Fibroblast of skin of scalp (primary cell): ENCODE measurements at places on chromosomes 1 and 21.

- DNase-seq = no peak
These were observed 75.8 kb upstream of the ZRANB2 start for GRCh38 chr1:71156590-71156989.

GRCh38 chr1:203628201-203629015 is 1.8 kb downstream of the ATP2B4 start:
- DNase-seq = peak; percentile 69

DNA sequence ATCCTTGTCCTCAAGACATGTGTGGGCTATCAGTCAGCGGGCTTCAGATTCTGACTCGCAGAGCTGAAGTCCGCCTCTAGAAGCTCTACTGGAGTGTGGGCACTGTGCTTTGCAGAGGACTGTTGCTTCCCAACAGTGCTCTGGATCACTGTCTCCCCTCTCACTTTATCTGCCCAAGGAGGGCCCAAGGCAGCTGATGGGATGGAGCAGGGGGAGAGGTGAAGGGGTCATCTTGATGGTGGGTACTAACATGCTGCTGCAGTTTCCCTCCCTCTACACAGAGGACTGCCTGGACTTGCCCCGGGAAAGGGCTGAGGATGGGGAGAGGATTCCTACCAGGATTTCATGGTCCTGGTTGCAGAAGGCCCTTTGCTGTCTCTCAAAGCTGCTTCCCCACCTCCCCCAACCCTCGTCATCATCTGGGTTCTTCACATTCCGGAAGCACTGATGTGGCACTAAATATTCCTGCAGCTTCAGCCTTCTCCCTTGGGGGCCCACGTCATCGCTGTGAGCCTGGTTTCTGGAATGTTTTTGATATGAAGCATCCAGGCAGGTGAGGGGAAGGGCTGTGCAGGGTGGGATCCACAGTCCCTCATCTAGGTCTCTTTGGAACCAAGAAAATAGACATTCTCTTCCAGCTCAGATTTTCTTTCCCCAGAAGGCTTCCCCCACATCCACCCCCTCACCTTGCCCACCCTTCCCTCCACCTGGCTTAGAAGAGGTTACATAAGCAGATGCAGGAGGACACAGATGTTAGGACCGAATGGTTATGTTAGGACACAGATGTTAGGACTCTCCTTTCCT is 23.2 kb downstream of the NUAK2 start:
- peak; percentile 99 for DNase-seq

GRCh38 chr1:74266001-74266400 is 30.8 kb downstream of the TNNI3K start:
- no peak for DNase-seq

DNA sequence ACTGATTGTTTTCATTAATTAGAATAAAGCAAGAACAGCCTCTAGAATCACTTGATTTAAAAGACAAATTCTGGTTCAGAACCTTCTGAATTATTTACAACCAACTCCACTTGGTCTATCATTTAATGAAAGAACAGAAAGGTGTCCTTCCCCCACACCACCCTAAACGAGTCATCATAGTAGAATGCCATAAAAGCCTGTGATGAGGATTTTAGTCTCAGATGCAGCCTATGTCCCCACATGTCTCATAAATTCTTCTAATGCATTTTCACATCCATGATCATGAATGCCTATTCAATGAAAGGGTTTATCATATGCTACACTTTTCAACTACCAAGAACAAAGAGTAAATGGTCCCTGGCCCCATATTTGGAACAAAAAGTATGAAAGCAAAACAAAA is 508.1 kb downstream of the DPYD start:
- DNase-seq = peak; percentile 33

DNA sequence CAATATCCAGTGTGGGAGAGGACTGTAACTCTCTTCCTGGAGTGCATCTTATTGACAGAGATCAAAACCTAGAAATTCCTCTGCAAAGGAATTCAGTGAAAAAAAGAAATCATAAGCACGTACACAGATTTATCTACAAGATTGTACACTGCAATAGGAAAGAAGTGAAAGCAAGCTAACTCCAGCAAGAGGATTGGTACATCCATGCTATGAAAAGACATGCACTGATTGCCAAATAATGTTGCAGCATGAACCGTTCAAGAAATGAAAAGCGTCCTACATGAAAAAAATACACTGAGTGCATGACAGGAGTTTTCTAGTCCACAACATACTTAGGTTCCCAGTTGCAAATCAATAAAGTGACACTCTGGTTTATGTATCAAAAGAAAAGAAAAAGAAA is 1.9 kb upstream of the MGST3 start:
- DNase-seq = no peak

DNA sequence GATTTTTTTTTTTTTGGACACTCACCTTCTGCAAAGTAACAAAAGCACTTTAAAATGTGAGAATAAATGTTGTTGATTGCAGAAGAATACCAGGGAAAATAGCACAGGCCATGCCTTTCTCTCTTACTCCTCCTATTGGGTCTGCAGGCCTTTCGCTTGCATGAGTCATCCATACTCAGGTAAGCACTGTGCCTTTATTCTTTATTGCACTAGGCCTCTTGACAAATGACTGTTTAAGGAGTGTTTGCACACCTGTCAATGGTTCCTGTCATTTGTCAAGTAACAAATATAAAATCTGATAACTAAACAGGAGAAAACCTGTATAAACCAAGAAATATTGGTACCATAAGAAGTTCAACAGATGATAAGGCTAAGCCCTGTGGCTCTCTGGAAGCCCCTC is 106.5 kb downstream of the RGS7 start:
- no peak for DNase-seq

GRCh38 chr1:53557830-53558738 is 98.9 kb downstream of the DMRTB1 start:
- no peak for DNase-seq

- peak; percentile 85 for DNase-seq
These were observed 84.5 kb downstream of the PLXNA2 start for GRCh38 chr1:208159555-208160258.

GRCh38 chr1:7972285-7972684 is 10.8 kb downstream of the PARK7 start:
- no peak for DNase-seq

GRCh38 chr1:10625076-10625475 is 150.3 kb downstream of the PEX14 start:
- DNase-seq = no peak

DNA sequence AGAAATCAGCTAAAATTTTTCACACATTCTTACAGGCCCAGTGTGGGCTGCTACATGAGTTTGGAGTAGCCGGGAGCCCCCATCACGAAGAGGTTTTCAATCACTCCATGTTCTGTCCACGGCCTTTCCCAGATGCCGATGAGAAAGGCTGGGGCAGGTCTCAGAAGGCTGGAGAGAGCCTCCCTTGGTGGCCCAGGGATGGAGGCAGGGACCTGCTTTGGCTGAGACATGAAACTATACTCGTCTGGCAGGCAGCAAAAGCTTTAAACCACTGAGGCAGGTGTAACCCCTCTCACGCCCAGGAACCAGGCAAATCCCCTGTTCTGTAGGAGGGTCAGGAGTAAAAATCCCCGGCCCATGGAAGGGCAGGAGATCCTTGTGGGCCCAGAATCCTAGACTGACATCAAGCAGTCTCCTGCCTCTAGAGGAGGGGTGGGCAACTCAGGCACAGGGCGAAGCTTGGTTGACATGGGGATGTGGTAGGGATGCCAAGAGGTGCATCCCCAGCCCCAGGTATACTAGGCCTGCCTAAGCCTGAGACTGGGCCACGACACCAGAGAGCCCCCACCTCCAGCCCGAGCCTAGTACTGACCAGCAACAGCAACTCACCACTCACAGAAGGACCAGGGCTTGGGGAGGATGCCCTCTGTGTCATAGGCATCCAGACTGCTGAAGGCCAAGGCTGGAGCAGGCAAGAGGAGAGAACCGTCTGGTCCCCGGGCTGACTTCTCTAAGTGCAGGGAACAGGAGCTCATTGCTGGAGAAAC is 9.1 kb downstream of the MMEL1 start:
- DNase-seq = no peak

- DNase-seq = no peak
These were observed 27.0 kb downstream of the ALPL start for GRCh38 chr1:21536218-21536617.

GRCh38 chr21:32520875-32521735 is 64.2 kb downstream of the TCP10L start:
- DNase-seq = peak; percentile 84

DNA sequence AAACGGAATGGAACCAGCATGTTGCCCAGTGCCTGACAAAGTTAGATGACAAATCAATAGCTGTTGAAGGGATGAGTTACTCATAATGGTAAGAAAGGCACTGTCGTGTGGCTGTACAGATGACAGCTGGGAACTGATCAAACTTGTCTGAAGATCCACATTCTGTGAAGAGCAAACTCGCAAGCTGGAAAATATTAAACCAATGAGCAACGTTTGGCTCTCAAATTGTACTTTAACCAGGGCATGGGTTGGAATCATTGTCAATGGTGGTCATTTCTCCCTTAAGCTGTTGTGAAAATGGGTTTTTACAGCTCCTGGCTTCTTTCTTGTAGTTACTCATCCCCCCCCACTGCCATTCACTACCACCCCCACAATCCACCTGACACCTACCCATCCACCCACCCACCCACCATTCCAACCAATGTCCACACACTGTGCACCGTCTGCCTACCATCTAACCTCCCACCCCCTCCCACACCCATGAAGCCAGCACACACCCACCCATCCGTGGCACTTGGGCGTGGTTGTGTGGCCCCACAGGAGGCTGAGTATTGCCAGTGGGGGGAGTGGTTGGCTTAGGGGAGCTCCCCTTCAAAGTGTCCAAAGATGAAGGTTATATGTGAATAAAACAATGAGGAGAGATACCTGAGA is 46.7 kb downstream of the CLDN14 start:
- no peak for DNase-seq

DNA sequence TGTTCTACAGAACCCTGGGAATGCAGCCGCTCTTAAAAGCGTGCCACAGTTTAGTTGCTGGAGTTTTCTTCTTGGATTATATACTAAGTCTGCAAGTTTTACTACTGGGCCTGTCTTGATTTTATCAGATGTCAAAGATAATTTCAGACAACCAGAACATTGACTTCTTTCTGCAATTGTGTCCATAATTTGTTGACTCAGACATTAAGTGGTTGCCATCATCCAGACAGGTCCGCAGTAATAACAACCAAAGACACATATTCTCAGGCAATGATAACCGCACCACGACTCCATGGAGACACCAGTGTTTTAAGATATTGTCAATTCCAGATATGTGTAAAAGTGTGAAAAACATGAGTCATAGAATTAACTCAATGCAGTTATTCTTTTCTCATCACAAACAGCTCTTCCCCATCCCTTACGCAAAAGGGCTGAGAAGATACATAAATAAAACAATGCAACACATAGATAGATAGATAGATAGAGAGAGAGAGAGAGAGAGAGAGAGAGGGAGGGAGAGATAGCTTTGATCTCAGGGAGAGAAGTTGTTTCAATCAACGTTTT is 90.4 kb upstream of the FMN2 start:
- no peak for DNase-seq

- no peak for DNase-seq
These were observed 595.9 kb downstream of the AJAP1 start for GRCh38 chr1:5250336-5250735.

GRCh38 chr1:99970713-99971255 is 988 bp downstream of the SLC35A3 start:
- peak; percentile 4 for DNase-seq

DNA sequence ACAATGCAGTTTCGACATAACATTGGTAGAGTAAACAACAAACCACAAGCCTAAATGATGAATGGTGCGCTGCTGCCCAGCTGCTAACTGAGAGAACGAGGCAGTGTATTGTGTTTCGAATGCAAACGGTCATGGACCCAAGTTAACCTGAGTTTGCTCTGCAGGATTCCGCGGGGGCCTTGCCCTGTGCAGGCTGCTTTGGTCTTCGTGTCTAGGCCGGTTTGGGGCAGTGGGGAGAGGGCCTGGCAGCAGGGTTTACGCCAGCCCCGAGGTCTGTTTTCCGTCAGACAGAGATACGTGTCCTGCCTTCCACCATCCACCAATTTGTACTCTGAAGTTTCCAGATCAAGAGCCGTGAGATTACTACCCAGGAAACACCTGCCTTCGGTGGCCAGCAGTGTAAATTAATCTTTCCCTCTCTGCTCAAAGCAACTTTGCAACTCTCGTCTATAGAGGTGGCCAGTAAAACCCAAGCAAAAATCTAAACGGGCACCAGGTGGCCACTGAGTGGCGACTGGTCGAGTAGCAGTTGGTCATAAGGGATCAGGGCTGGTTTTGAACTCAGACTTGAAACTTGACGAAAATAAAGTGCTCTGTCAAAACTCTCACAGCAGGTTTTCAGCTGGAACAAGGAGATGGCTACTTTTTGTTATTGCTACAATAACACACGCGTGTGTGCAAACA is 6.3 kb upstream of the PRDM15 start:
- no peak for DNase-seq

- no peak for DNase-seq
These were observed 38.0 kb downstream of the SLC1A7 start for GRCh38 chr1:53104289-53104913.

GRCh38 chr21:26118938-26119540 is 51.5 kb downstream of the APP start:
- no peak for DNase-seq

- DNase-seq = no peak
These were observed 11.3 kb upstream of the MAB21L3 start for GRCh38 chr1:116099919-116100318.

DNA sequence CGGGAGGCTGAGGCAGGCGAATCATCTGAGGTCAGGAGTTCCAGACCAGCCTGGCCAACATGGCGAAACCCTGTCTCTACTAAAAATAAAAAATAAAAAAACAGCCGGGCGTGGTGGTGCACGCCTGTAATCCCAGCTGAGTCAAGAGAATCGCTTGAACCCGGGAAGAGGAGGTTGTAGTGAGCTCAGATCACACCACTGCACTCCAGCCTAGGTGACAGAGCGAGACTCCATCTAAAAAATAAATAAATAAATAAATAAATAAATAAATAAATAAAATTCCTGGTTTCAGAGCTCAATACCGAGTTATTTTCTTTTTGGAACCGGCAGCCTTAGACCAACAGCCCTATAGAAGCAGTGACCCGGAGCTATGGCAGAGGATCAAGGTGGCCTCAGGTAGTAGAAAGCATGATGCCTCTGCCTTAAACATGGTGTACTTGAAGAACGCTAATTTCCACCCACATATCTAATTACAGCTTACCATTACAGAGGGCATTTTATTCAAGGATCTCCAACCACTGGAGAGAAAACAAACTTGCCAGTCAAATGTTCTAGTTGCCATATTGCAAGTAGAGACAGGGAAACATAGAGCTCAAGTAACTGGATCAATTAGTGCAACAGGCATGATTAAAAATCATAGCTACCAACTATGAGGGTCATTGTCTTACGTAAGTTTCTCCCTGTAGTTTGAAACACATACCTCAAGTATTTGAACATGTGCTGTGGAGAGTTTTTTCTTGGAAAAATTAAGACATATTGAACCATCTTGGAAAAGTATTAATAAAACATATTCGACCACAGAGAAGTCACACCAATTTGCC is 2.0 kb upstream of the ENAH start:
- DNase-seq = no peak

DNA sequence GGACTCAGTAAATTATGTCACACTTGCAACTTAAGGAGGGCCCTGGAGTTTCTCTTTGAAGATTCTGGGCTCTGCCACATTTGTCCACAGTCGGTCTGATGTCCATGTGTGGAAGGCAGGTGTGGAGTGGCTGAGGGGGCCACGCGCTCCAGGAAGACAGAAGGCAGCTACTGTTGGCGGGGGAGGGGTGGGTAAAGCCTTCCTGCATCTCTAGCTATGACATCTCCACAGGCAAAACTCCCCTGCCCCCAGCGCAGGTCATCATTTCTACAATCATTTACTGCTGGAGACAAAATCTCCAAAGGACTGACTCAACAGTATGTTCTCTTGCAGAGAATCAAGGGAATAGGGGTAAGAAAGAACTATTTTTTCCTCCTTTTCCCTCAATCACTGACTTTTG is 11.4 kb upstream of the TSPEAR start:
- no peak for DNase-seq

- no peak for DNase-seq
These were observed 22.0 kb downstream of the IVNS1ABP start for GRCh38 chr1:185295091-185295490.
